Breast epithelium (tissue), 4 donors: ENCODE measurements at places on chromosomes 7 and 10. TPM values are rescaled to one million over a fixed set of nuclear protein-coding genes. Genes with fewer than 3 reads are reported as not detected.

DNA sequence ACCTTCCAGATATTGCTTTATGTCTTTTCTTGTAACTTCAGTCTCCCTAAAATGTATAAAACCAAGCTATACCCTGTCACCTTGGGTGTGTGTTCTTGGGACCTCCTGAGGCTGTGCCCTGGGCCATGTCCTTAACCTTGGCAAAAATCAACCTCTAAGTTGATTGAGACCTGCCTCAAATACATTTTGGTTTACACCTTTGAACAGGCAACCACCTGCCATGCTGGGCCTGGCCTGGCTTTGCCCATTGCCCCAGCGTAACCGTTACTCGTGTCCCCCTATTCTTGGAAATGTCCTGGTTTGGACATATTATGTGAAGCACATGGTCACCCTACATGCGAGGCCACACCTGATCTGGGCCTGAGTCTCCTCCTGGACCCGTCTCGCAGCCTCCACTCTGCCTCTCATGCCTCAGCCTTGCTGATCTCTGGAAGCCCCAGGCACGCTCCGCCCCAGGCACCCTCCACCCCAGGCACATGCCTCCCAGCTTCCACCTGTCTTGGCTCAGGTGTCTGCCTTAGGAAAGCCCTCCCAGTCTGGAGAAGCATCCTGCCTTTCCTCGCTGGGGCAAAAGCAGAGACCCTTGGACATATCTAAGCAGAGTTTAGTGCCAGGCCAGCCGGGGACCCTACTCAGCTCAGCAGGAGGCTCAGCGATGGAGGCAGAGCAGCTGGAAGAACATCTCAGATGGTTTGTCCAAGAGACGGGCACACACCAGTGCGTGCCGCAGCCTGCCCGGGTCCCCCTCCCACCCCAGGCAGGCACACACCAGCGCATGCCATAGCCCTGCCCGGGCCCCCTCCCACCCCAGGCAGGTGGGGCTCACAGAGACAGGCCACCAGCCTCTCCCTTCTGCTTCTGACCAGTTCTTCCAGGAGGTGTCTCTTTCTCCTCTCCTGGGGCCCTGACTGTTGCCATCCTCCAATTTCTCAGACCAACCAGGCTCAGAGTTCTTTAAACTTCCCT, 4.0 kb upstream of the VIPR2 start:
- H3K4me3 ChIP-seq = no peak overlapping the region
- H3K36me3 ChIP-seq = no peaks in the 10 kb centered on the region
- H3K27ac ChIP-seq = no peak overlapping the region

DNA sequence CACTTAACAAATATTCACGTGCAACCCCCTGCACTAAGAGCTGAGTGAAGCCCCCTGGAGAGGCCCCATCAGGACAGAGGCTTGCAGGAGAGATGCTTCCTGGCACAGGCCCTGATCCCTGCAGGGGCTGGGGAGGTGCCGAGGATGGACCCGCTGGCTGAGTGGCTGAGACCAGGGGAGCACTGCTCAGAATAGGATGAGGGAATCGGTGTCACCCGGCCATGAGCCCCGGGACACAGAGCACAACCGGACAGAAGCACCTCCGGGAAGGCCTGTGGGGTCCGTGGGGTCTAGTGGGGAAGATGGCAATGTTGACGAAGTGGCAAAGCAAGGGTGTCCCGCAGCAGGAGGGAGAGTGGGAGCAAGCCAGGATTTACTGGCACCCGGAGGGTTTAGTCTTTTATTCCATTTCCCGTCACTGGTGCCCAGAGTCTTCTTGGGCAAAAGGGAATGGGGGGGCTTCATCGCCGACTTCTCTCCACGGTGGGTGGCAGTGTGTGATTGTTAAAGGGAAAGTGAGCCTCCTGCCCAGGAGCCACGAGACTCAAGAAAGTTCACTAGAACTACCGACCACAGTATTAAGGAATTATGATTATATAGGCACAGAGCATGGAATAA, 140.7 kb downstream of the ADARB2 start:
- H3K4me1 ChIP-seq = no peaks in the 10 kb centered on the region
- no peaks in the 10 kb centered on the region for H3K27me3 ChIP-seq
- no peak for DNase-seq
- H3K27ac ChIP-seq = no peak overlapping the region

DNA sequence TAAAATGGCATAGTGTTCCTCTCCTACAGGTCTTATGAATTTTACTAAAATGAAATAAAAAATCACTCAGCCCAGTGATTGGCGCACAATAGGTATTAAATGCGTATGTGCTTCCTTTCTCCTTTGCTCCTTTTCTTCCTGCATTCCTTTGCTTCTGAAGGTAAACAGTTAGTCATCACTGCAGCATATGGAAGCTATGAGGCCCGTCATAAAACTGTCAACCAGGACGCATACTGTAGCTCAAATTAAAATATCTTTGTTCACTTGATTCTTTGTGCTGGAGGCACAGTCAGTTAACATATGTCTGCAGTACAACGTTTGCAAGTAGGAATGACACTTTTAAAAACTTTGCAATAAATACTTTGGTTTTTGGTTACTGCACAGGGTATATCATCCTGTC, 374.7 kb downstream of the TCERG1L start:
- H3K27me3 ChIP-seq = no peaks in the 10 kb centered on the region
- no peaks in the 10 kb centered on the region for H3K4me1 ChIP-seq
- no peak for DNase-seq
- H3K27ac ChIP-seq = no peak overlapping the region
- H3K4me3 ChIP-seq = no peak overlapping the region

GRCh38 chr7:144854839-144855424, 19.1 kb upstream of the TPK1 start:
- H3K36me3 ChIP-seq = no peaks in the 10 kb centered on the region
- H3K27ac ChIP-seq = no peak overlapping the region
- H3K27me3 ChIP-seq = no peaks in the 10 kb centered on the region
- H3K4me3 ChIP-seq = no peak overlapping the region

The UTF1 gene
- not detected for total RNA-seq

GRCh38 chr7:111998326-111998725, 207.9 kb downstream of the DOCK4 start:
- H3K27me3 ChIP-seq = no peaks in the 10 kb centered on the region
- H3K4me1 ChIP-seq = no peaks in the 10 kb centered on the region
- no peak overlapping the region for H3K27ac ChIP-seq
- no peak overlapping the region for H3K4me3 ChIP-seq

GRCh38 chr10:44992070-44992731, 8.5 kb upstream of the ZNF22 start:
- no peak for DNase-seq
- peaks cover 4% of the 10 kb centered on the region for H3K4me1 ChIP-seq
- H3K4me3 ChIP-seq = no peak overlapping the region

- no peak overlapping the region for H3K4me3 ChIP-seq
- peaks cover 13% of the 10 kb centered on the region for H3K4me1 ChIP-seq
- no peaks in the 10 kb centered on the region for H3K27me3 ChIP-seq
These were observed 48.3 kb downstream of the ZMIZ1 start for GRCh38 chr10:79116801-79117723.
